ENCODE measurements at places on chromosomes 13 and 19.
A peak's percentile ranks its signal among the peaks of the same experiment; 100 is the strongest.

DNA sequence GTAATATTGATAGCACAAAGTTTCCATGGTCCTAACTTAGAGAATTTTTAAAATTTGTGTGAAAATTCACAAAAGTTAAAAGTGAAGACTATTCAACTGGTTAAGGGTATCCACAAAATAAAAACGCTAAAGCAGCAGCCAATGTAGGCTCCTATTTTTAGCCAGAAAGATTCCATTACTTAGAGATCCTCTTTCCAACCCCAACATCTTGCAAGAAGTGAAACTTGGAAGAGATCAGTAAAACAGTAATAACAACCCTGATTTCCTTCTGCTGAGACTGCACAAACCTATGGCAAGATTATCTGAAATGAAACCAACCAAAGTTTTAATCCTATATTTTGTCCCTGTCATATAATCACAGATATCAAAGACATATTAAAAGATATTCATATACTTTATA, 8.5 kb downstream of the TBC1D4 start:
- no peak for DNase-seq

DNA sequence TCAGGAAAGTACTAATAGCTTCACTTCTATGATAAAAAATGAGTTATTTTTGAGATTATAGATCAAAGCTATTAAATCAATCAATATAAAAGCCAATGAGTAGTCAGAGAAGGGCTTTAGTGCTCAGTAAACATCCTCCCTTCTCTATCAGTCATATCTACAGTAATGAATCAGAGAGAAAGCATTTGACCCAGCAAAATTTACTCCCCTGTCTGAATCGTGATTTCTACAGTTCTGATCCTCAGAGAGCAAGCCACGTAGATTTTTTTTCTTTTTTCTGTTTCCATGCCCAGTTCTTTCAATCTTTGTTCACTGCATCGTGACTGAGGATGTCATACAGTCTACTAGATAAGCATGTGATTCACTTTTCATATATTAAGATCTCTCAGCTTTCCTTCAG, 16.2 kb upstream of the MBNL2 start:
- DNase-seq, result peak; percentile 36

DNA sequence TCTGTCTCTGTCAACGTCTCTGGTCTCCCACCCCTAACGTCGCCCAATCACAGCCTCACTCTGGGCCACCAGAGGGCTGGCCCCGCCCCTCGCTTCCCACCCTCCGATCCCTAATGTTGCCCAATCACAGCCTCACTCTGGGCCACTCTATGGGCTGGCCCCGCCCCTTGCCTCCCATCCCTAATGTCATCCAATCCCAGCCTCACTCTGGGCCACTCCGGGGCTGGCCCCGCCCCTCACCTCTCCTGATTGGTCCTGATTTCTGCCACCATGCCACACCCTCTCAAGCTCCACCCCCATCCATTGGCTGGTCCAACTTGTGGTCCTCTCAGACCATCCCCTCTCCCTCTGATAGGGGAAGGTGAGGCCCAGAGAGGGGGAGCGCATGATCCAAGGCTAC, 24.9 kb downstream of the CELF5 start:
- peak; percentile 24 for DNase-seq

DNA sequence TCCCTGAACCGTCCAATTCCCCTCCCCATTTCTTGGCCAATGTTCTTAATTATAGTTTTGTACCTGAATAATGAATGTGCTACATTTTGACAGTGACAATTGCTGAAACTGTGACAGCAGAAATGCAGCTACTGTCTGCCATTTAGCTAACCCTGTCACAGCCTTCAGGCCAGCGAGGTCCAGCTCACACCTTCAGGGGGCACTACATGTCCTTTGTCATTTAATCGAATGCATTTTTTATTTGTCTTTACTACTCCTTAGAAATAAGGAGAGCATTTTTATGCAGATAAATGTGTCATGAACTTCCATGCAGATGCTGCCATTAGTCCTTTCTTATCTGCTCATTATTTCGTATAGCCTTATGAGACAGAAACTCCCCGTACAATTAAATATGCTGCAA, 159.9 kb downstream of the MZT1 start:
- no peak for DNase-seq

DNA sequence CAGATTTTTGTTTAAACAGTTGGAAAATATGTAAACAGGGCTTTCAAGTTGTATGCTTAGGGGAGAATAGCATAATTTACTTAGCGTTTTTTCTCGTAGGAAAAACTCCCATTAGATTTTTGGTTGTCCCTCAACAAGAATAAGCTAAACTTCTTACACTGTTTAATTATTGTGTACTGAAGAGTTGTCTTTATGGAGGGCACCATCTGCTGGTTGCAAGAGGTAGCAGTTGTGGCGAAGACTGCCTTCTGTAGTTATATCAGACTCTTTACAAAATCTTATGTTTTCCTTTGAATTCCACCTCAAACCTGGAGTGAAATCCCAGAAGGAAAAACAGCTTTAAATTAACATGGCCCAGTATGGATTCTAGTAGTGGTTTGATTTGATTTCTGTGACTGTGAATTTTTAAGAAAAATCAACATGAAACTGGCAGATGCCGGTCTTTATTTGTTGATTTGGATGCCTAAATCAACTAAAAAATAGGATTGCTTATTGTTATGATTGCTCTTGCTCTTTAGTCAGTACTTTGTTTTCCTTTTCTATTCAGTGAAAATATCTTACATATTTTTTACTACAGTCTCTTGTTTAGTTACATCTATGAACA, 53.4 kb downstream of the PDS5B start:
- peak; percentile 22 for DNase-seq

GRCh38 chr13:24348385-24348784, 39.0 kb downstream of the C1QTNF9 start:
- no peak for DNase-seq

DNA sequence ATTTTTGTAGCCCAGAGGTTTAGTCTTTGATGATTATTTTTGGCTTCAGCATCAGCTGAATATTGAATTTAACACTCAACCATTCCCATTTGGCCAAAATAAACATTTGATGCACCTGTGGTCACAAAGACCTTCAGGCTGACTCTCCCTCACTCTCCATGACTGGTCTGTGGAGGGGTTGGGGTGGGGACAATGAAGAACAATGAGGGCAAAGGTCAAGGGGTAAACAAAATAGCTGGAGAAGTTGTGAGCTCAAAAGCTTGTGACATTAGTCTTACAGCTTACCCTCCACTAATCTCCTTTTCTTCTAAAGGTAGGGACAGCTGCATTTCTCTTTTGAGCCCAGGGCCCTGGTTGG, 86.9 kb downstream of the SLC15A1 start:
- DNase-seq, result no peak

- DNase-seq, result no peak
These were observed 41.2 kb downstream of the MIPEP start for GRCh38 chr13:23848019-23848418.

- no peak for DNase-seq
These were observed 9.4 kb upstream of the SEMA6B start for GRCh38 chr19:4568886-4569285.

- DNase-seq, result peak; percentile 32
These were observed 512.1 kb downstream of the IRS2 start for GRCh38 chr13:109274188-109274821.

- DNase-seq, result no peak
These were observed 65.1 kb upstream of the RANBP3 start for GRCh38 chr19:6042776-6043726.

- no peak for DNase-seq
These were observed 36.0 kb upstream of the SLC7A10 start for GRCh38 chr19:33261511-33262189.

DNA sequence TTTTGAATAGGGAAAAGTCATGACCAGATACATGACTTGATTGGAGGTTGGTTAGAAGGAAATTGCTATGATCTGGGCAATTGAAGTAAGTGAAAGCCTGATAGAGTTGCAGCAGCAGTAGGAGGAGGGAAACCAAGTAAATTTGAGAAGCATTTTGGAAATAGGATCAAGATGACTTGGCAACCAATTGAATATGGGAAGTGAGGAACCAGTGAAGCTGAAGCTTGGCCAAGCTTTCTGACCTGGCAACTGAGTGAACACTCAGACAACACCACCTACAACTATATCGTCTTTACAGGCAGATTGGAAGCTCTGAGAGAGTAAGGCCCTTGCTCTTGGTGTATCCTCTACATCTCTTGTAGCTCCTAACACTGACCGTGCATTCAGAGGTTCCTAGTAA, 16.2 kb upstream of the KATNAL1 start:
- DNase-seq, result no peak

DNA sequence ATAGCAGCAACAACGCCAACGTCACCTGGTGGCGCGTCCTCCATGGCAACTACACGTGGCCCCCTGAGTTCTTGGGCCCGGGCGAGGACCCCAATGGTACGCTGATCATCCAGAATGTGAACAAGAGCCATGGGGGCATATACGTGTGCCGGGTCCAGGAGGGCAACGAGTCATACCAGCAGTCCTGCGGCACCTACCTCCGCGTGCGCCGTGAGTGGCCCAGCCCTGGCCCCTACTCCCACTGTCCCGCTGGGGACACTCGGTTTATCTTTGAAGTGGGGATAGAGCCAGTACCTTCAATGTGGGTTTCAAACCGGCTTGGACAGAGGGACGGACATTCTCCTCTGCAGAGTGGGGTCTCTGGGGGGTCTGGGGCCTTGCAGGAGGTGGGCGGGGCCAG, 2.0 kb downstream of the CD79A start:
- no peak for DNase-seq

DNA sequence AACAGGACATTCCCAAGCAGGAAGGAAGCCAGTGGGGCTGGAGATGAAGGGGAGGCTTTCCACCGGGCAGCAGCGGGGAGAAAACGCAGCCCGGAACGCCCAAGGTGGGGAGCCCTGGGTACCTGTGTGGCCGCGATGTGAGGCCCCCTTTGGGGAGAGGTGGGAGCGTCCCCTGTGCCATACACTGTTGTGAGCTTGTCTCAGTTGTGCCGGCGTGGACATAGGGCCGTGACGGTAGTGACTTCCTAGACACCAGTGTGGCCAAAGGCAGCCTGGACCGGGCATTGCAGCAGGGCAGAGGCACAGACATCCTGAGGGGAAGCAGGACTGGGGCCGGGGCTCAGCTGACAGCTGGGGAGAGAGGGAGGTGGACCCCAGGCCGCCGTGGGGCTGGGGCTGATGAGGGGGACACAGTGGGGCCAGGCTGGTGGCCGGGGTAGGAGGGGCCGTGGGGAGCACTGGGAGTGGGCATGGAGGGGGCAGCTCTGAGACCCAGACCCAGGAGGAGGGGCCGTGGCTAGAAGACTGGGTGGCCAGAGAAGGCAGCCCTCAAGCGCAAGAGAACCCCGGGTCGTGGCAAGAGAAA, 38.5 kb upstream of the TFDP1 start:
- no peak for DNase-seq

DNA sequence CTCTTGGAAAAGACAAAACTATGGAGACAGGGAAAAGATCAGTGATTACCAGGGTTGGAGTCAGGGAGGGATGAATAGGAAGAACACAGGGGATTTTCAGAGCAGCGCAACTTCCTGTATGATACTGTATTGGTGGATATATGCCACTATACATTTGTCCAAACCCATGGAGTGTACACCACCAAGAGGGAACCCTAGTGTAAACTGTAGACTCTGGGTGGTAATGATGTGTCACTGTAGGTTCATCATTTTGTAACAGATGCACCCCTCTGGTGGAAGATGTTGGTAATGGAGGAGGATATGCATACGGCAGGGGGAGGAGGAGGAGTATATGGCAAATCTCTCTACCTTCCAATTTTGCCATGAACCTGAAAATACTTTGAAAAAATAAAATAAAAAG, 68.1 kb downstream of the UFM1 start:
- DNase-seq, result no peak

DNA sequence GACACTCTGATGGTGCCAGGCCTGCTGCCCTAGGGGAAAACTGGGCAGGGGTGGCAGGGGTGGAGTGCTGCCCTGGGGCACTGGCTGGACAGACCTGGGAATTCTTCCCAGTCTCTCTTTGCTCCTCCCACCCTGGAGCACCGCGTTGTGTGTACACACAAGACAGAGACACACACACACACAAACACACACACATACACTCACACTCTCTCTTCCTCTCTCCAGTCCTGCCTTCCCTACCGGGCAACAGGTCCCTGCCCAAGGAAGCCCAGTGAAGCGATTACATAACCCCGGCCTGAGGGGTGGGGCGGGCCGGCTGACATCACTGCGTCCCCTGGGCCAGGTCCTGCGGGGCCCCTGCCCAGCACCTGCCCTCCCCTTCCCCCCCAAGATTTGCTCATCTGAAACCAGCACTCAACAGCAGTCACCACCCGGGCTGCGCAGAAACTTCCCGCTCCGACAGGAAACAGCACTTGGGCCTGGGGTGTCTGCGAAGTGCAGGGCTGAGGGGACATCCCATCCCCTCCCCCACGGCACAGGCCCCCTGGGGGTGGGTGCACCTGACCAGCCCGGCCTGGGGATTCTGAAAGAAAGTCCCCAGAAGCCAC, 1.2 kb downstream of the MKNK2 start:
- DNase-seq, result peak; percentile 49
